Urothelium cell line (cell line): ENCODE measurements at places on chromosomes 11 and 22.

DNA sequence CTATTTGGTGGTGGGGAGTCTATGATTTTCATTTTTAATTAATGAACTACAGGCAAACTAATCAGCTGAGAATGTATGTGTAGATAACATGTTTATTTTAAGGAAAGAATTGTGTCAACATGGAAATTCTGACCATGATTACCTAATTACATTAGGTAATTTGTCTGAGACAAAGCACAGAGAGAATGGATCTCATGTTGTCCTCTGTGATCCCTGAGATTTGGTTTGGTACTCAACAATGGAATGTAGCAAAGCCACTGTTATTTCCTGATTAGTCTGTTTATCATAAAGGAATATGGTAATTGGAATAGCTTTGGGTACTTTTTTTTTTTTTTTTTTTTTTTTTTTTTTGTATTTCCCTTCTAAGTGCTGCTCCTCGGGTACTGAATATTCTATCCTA, 718.8 kb upstream of the ARHGAP42 start:
- DNase-seq, result no peak

DNA sequence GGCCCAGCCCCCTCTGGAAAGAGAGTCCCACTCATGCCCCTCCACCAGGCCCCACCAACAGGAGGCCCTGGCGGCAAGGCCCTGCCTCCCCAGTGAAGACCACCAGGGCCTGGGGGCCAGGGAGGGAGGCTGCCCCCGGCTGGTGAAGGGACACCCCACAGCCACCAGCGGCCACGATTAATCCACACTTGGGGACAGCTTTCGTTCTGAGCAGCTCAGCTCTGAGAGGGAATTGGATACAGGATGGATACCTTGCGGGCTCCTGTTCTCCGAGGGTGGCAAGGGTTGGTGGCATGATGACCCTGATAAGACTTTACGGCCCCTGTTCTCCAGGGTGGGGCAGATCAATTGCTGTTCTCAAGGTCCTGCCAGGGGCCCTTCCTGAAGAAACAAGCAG, 6.9 kb upstream of the NLRP6 start:
- DNase-seq, result no peak

GRCh38 chr11:121595717-121596161, 143.0 kb upstream of the SORL1-AS1 start:
- peak; percentile 64 for DNase-seq

GRCh38 chr22:41062146-41062545, 30.2 kb upstream of the EP300 start:
- no peak for DNase-seq

DNA sequence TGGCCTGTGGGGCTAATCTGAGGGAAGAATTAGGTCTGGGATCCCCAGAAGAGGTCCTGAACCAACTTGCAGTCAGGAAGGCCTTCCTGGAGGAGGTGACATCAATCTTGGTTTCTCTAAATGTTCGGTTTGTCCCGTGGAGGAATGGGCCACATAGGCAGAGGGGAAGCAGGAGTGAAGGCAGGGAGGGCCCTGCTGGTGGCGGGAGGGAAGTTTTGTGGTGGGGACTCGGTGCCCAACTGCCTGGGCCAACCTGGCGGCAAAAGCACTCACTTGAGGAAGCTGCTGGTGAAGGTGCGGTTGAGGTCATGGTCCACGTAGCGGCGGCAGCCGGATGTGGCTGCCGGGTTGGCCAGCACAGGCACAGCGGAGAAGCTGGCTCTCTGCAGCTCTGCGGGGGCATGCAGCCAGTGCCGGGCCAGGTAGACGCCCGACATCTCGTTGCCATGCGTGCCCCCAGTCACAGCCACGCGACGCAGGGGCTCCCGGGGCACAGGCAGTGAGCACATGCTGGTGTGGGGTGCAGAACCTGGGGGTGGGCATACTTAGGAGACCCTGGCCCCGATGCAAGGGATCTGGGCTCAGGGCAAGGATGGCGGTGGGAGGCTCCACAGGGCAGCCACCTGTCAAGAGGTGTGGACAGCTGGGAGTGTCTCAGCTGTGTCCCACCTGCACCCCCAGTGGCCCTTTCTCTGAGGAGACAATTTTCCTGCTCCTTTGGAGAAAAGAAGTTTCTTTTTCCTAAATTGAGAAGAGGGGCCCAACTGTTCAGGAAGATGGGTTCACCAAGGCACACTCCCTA, 3.8 kb downstream of the ACY3 start:
- DNase-seq, result no peak

- no peak for DNase-seq
These were observed 8.0 kb upstream of the CSRP3 start for GRCh38 chr11:19209617-19210370.

GRCh38 chr11:104967534-104968354, 630 bp downstream of the CASP4 start:
- DNase-seq, result no peak

DNA sequence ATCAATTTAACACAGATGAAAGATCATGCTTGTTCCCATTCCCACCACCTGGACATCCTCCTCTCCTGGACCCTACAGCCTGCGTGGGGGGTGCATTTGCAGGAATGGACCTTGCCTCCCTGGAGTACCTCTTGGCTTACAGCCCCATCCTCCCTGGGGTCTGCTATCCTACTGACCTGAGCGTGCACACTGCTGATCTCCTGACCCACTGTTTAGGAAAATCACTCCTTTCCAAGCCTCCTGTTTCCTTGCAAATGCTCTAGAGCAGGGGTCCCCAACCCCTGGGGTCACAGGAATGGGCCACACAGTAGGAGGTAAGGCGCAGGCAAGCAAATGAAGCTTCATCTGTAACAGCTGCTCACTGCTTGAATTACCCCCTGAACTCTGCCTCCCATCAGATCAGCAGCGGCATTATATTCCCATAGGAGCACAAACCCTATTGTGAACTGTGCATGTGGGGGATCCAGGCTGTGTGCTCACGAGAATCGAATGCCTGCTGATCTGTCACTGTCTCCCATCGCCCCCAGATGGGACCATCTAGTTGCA, 88.2 kb upstream of the SEPTIN5 start:
- DNase-seq, result no peak

DNA sequence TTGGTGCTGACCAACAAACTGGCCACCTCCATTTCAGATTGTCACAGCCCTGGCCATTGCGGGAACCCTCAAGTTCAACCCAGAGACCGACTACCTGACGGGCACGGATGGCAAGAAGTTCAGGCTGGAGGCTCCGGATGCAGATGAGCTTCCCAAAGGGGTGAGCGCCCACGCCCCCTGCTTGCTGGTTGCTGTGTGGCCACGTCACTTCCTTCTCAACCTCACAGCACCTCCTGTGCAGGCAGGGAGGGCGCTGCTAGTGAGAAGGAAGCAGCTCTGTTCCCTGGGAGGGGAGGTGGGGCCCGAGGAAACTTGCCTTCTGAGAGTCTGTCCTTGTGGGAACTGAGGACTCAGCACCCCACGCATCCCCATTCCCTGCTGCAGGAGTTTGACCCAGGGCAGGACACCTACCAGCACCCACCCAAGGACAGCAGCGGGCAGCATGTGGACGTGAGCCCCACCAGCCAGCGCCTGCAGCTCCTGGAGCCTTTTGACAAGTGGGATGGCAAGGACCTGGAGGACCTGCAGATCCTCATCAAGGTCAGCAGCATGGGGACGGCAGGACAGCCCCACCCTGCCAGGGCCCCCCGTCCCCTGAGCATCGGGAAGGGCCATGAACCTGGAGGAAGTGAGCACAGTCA, 19.3 kb downstream of the POLR3H start:
- no peak for DNase-seq

DNA sequence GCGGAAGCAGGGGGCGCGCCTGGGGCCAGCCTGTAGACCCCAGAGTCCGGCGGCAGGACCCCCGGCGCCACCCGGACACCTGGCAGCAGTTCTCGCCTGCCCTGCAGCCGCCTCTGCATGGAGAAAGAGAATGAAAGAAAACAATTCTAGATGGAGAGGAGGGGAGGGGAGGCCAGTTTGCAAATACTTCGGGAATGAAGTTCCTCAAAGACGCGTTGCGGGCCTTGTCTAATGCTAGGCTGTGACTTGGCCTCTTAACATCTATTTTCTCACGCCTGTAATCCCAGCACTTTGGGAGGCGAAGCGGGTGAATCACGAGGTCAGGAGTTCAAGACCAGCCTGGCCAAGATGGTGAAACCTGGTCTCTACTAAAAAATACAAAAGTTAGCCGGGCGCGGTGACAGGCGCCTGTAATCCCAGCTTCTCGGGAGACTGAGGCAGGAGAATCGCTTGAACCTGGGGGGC, 2.1 kb upstream of the BARX2 start:
- no peak for DNase-seq

DNA sequence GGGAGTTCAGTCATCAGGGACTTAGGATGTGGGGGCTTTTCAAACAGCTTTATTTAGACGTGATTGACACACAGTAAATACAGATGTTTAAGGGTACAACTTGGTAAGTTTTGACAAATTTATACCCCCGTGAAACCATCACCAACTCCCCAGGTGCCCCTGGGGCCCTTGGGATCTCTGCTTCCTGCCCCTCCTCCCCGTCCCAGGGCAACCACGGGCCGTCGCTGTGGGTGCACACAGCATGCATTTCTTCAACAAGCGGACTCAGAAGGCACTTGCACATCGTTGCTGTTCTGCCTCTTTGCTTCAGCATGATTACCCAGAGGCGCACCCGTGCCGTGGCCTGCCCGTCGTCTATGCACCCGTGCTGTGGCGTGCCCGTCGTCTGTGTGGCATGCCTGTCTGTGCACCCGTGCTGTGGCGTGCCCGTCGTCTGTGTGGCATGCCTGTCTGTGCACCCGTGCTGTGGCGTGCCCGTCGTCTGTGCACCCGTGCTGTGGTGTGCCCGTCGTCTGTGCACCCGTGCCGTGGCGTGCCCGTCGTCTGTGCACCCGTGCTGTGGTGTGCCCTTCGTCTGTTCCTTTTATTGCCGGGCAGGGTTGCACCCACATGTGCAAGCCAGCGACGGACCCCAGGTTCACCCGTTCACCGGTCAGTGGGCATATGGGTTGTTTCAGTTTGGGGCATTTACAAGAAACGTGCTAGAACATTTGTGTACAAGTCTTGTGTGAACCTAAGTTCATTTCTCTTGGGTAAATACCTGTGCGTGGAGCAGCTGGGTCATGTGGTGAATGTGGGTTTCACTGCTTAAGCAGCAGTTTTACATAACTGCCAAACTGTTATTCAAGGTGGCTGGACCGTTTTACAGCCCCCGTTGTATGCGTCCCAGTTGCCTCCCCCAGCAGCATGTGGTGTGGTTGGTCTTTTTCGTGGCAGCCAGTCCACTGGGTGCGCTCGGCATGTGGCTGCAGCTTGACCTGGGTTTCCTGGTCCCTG, 8.3 kb downstream of the CD81 start:
- no peak for DNase-seq

DNA sequence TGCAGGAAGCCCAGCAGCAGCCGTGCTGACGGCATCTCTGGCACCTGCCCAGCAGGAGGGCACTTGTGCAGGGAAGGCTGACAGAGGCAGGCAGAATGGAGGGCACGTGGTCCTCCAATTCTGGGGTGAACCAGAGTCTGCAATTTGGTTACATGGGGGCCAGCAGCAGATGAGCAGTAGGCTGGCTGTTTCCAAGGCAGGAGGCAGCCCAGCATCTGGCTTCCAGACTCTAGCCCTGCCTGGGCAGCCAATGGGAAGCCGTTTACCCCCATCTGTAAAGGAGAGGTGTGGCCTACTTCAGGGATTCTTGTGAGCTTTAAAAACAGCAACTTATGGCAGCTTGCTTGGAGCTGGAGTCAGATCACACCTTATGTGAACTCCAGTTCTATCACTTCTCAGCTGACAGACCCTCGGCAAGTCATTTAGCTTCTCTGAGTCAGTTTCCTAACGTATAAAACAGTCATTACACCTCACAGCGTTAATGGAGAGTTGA, 27.9 kb upstream of the RASL10A start:
- peak; percentile 30 for DNase-seq

DNA sequence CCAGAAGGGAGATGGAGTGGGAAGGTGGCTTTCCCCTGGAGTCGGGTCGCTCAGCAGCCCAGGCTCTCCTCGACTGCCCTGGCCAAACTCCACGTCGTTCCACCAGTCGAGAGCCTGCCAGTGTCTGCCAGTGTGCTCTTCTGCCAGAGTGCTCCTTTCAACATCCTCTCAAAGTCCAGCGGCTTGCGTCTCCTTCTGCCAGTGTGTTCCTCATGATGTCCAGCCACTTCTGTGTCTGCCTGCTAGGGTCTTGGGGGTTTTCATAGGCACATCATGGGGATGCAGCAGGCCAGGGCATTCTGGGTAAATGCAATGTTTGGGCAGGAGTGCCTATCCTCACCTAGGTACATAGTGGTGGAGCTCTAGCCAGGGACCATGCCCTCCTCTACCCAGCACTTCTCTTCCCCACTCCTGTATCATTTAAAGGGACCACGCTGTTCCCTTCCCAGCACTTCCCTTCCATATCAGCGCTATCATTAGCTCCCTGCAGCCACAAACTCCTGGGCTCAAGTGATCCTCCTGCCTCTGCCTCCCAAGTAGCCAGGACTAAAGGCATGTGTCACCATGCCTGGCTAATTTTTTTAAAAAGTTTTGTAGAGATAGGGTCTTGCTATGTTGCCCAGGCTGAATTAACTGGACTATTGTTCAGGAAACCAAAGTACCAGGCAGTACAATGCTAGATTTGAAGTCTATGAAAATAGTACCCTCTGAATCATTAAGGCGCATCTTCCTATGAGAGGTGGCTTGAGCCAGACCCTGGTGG, 62.9 kb upstream of the CLDN5 start:
- DNase-seq, result no peak

DNA sequence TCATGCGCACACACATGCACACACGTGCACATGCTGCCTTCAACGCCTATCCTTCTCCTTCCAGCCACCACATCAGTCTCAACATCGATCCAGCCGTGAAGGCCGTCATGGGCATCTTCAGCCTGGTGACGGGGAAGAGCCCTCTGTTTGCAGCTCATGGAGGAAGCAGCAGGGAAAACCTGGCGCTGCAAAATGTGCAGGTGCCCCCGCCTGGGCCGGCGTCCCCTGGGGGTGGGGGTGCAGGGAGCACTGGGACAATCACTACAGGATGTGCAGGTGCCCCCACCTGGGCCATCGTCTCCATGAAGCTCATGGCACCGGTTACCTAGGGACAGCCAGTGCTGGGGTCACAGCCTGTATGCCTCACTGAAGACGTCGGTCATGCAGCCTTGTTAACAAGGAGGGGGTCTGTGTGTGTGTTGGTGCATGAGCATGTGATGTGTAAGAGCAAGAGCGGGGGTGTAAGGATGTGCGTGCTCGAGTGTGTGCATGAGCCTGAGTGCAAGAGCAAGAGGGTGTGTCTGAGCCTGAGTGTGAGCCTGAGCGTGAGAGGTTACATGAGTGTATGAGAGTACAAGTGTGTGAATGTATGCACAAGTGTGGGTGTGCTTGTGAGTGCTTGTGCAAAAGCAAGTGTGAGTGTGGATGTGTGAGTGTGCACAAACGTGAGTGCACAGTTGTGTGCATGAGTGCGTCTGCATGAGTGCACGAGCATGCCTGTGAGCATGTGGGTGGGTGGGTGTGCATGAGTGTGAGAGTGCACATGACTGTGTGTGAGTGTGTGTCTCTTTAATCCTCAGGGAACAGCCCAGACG, 31.5 kb downstream of the NADSYN1 start:
- no peak for DNase-seq

- DNase-seq, result no peak
These were observed 5.6 kb downstream of the LIPT2 start for GRCh38 chr11:74487875-74488274.

DNA sequence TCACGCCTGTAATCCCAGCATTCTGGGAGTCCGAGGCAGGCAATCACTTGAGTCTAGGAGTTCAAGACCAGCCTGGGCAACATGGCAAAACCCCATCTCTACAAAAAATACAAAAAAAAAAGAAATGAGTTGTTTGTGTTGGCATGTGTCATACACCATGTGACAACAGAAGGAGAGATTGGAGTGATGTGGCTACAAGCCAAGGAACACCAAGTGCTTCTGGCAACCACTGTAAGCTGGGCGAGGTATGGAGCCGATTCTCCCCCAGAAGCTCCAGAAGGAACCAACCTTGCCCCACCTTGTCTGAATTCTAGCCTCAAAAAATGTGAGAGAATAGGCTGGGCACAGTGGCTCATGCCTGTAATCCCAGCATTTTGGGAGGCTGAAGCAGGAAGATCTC, 39.1 kb upstream of the SLC35C1 start:
- no peak for DNase-seq
